Activated naive CD8-positive, alpha-beta T cell treated with anti-CD3 and anti-CD28 coated beads, Interleukin-2, amount 10 ng/mL, durations not matched to agents 7 days and 5 days (primary cell): ENCODE measurements at places on chromosomes 11 and 22. TPM values are rescaled to one million over a fixed set of nuclear protein-coding genes. Genes with fewer than 3 reads are reported as not detected.

Gene MISFA
- 1.4 TPM for total RNA-seq

Gene MPST
- 23.4 TPM for total RNA-seq

Gene CKAP5
- 127 TPM for total RNA-seq

Gene PLAAT5
- total RNA-seq: 0.44 TPM

Gene C1QTNF4
- total RNA-seq: 0.43 TPM

Gene TMEM45B
- total RNA-seq: 1.5 TPM

Gene MS4A4E
- total RNA-seq: not detected

Gene TMEM151A
- not detected for total RNA-seq

DNA sequence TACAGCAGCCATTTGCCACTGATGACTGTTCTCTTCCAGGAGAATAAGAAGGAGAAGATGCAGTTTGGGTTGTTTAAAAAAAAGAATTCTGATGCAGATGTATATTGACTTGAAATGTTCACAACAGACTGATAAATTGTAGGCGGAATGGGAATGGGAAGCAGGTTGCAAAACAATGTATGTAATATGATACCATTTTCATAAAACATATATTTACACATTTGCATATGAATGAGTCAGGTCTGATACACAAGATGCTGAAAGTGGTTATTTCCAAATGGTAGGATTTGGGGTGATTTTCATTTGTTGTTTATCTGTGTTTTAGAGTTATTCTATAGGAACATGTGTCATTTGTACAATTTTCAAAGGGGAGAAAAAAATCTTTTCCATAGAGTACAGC, 9.0 kb upstream of the RCN1 start:
- no peak for DNase-seq
- no peak overlapping the region for H3K27ac ChIP-seq
- no peak overlapping the region for H3K4me3 ChIP-seq
- peaks cover 21% of the 10 kb centered on the region for H3K27me3 ChIP-seq
- no peaks in the 10 kb centered on the region for H3K36me3 ChIP-seq

- no peaks in the 10 kb centered on the region for H3K27me3 ChIP-seq
- no peak for DNase-seq
- H3K36me3 ChIP-seq: no peaks in the 10 kb centered on the region
- H3K27ac ChIP-seq: no peak overlapping the region
Observed at GRCh38 chr11:134369656-134370525, 38.1 kb downstream of the GLB1L2 start.

- no peak overlapping the region for H3K27ac ChIP-seq
- peaks cover 8% of the 10 kb centered on the region for H3K4me1 ChIP-seq
- H3K4me3 ChIP-seq: no peak overlapping the region
- no peak for DNase-seq
- no peaks in the 10 kb centered on the region for H3K36me3 ChIP-seq
Observed at GRCh38 chr11:120255519-120255866, 15.6 kb downstream of the POU2F3 start.

DNA sequence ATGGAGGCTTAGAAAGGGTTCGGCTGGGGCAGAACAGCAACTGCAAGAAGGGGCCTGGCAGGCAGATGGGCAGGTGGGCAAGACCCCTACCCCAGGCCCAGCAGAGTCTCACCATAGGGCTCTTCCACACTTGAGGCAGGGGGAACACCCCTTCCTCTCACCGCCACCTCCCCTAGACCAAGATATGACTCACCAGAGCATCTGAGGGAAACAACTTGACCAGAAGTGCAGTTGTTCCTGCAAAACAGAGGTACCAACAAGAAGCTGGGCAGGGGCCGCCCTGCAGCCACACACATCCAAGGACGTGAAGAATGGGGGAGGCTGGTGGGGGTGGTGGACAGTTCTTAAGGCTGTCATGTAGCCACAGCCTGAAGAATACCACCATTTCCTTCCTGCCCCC, 10.9 kb downstream of the TMPRSS5 start:
- no peak overlapping the region for H3K4me3 ChIP-seq
- no peaks in the 10 kb centered on the region for H3K36me3 ChIP-seq
- no peak overlapping the region for H3K27ac ChIP-seq
- no peak for DNase-seq
- no peaks in the 10 kb centered on the region for H3K27me3 ChIP-seq

GRCh38 chr11:42311514-42311913, 852.1 kb upstream of the LRRC4C start:
- H3K4me3 ChIP-seq: no peak overlapping the region
- no peaks in the 10 kb centered on the region for H3K36me3 ChIP-seq
- H3K4me1 ChIP-seq: no peaks in the 10 kb centered on the region
- DNase-seq: no peak
- no peak overlapping the region for H3K27ac ChIP-seq

GRCh38 chr11:14619603-14620531, 23.7 kb upstream of the PDE3B start:
- no peak overlapping the region for H3K4me3 ChIP-seq
- no peaks in the 10 kb centered on the region for H3K27me3 ChIP-seq
- no peak for DNase-seq
- no peak overlapping the region for H3K27ac ChIP-seq
- H3K4me1 ChIP-seq: peaks cover 19% of the 10 kb centered on the region

DNA sequence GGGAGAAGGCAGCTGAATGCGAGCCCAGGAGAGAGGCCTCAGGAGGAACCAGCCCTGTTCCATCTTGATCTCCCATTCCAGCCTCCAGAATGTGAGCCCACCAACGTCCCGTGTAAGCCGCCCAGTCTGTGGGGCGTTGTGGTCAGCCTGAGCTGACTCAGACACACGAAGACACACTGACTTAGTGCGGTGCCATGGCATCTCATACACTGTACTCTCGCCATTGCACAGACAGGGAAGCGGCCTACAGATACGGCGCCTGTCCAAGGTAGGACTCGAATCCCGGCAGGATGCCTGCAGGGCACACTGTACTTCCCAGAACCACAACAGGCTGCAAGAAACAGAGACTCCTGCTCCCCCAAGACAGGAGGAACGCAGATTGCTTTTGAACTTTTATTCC, 179.6 kb downstream of the CTTN start:
- DNase-seq: no peak
- no peaks in the 10 kb centered on the region for H3K36me3 ChIP-seq
- H3K4me3 ChIP-seq: no peak overlapping the region
- no peaks in the 10 kb centered on the region for H3K27me3 ChIP-seq
- no peaks in the 10 kb centered on the region for H3K4me1 ChIP-seq
- H3K27ac ChIP-seq: no peak overlapping the region

DNA sequence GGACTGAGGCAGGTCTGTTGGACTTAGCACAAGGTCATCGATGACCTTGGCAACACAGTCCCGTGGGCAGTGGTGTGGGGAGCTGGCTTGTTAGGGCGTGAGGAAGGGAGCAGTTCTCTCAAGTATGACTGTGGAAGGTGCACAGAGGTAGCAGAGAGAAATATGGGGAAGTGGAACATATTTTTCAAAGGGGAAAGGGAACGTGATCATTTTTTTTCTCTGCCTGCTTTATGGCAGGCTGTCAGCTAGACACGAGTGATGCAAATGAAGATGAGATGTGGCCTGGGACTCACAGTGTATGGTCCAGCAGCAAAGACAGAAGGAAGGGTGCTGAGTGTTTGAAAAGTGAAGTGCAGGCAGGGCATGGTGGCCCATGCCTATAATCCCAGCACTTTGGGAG, 30.6 kb downstream of the ADAMTS8 start:
- no peaks in the 10 kb centered on the region for H3K36me3 ChIP-seq
- H3K4me3 ChIP-seq: no peak overlapping the region
- no peak overlapping the region for H3K27ac ChIP-seq

- H3K4me1 ChIP-seq: peaks cover 21% of the 10 kb centered on the region
- DNase-seq: no peak
- no peaks in the 10 kb centered on the region for H3K36me3 ChIP-seq
- peak overlapping the region; percentile 72 for H3K4me3 ChIP-seq
- peaks cover 21% of the 10 kb centered on the region for H3K27me3 ChIP-seq
Observed at GRCh38 chr11:119318240-119319135, 1.6 kb upstream of the MCAM start.

DNA sequence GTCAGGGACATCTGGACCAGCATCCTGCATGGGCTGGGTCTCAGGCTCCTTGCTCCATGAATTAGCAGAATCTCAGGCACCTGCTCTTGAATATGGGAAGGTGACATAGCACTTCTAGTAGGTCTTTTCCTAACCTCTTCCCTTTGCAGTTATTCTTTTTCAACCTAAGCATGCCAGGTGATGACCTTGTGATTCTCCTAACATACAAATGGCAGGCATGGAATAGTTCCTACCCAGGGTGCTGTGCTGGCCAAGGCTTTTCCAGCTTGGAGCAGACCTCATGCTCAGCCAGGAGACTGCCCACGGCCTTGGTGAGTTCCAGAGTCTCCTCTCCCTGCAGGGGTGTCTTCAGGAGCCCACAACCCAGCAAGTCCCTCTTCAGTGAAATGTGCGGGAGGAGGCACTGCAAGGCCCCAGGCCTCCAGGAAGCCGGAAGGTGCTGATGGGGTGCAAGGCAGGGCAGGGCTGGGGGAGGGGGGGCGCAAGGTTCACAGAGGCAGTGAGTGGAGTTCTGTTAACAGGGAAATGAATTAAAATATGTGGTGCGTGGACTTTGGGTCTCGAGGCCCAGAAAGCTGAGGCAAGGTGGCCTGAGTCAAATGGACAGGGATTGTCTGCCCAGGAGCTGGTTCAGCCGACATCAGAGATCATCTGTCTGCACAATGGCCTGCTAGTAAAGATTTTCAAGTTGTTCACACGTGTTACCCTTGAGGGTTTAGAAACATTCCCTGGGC, 75.9 kb upstream of the SEPTIN5 start:
- H3K27me3 ChIP-seq: peaks cover 2% of the 10 kb centered on the region
- no peak for DNase-seq
- no peak overlapping the region for H3K27ac ChIP-seq

GRCh38 chr11:20839231-20839630, 169.8 kb downstream of the NELL1 start:
- no peak for DNase-seq
- H3K4me1 ChIP-seq: no peaks in the 10 kb centered on the region
- H3K4me3 ChIP-seq: no peak overlapping the region
- H3K27ac ChIP-seq: no peak overlapping the region

GRCh38 chr11:5596607-5597201, at the start of gene TRIM6:
Gene TRIM6 (plus strand): TSS chr11:5596637. CDS start chr11:5596898, 261 bp downstream.
- peak within 1 kb of the TSS; percentile 77 for H3K27ac ChIP-seq
- H3K36me3 ChIP-seq: no peaks in the 10 kb centered on the region
- peak within 1 kb of the TSS; percentile 91 for H3K4me3 ChIP-seq

DNA sequence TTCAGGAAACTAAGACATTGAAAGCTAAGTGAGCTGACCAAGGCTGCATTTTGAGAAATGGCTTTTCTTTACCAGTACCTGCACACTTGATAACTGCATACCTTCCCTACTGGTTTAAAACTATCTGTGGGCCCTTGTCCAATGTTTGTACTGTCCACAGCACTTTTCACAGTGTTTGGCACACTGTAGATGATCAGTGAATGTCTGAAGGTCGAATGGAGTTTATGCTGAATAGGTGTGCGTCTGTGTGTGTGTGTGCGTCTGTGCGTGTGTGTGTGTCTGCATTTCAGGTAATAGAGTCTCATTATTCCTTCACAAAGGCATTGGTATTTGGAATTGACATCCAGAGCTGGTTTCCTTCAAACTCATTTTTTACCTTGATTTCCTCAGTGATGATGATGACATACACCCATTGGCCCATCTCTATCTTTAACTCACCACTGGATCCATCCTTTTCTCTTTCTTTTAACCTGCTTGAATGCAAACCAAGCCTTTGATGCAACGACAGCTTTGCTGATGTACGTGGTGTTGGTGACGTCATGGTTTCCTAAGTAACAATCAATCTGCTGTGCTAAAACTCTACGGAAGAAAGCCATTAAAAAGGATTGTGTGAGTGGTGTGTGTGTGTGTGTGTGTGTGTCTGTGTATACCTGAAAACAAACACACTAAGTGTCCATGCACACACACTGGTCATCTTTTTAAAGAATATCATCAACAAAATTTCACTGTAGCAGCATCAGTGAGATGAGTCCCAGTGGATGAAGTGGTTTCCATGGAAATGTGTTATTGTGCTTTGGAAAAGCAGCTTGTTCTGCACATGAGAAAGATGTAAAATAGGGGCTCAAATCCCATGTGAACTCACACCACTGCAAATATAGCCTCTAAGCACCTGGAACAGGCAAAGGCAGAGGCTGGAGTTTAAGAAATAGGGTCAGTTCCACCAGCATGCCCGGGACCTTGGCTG, 490.2 kb upstream of the B3GAT1 start:
- no peaks in the 10 kb centered on the region for H3K36me3 ChIP-seq
- no peak overlapping the region for H3K4me3 ChIP-seq
- no peak for DNase-seq
- no peak overlapping the region for H3K27ac ChIP-seq
